ENCODE measurements at places on chromosomes 6 and 20.

DNA sequence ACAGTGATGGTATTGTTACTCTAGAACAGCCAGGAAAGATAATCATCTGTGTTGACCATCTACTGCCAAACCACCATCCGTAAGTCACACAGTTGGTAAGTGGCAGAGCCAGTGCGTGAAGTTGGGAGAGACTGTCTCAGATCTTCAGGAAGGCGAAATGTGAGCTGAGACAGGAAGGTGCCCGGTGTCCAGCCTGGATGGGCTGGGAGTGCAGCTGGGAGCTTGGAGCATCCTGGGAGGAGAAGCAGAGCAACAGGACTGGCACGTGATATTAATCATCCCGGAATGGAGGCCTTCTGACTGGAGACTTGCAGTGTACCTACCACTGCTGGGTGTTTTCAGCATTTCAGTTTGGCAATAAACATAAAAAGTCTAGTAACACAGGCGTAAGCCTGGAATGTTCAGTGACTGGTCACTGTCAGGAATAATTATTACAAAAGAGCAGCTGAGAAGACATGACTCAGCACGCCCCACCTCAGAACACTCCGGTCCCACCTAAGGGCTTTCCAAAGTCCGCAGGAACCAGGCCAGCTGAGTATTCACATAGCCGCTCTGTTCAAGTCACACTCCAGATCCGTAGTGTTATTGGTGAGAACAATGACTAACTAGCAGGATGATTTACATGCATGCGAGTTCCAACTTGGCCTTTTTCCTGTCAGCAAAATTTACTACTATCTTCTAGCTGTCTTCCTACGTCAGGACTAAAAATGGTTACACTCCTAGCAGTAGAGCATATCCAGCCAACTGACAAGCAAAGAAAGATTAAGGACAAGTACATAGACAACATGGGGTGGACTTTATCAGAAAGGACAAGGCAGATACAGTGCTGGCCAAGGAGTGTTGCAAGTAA lies 45.1 kb upstream of the PNRC1 start:
- no peak for DNase-seq

DNA sequence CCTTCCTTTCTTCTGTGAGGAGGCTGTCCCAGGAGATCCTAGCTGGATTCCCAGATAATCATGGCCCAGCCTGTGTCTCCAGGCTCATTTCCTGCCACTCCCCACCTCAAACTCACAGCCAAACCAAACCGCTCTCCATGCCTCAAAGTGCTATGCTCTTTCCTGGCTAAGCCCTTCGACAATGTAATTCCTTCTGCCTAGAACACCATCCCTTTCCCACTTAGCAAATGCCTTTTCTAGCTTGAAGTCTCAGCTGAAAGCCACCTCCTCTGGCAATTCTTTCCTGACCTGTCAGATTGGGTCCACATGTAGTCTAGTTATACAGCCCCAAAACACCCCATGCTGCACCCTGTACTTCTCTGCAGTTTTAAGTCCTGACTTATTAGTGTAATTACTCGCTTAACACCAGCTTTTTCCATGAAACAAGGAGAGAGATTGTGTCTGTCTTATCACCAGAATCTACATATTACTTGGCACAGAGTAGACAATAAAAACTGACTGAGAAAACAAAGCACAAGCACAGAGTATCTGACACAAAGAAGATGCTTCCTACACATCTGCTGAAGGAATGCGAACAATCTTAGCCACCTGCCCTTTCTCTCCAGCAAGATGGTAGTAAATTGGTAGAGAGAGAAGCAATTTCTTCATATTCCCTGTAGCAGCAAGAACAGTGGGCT lies 5.4 kb downstream of the TRIM26 start:
- no peak for DNase-seq

- no peak for DNase-seq
Measured at GRCh38 chr6:19035461-19036195, 648.5 kb downstream of the RNF144B start.

GRCh38 chr6:31090973-31091364 lies 21.4 kb downstream of the C6orf15 start:
- DNase-seq, result no peak

DNA sequence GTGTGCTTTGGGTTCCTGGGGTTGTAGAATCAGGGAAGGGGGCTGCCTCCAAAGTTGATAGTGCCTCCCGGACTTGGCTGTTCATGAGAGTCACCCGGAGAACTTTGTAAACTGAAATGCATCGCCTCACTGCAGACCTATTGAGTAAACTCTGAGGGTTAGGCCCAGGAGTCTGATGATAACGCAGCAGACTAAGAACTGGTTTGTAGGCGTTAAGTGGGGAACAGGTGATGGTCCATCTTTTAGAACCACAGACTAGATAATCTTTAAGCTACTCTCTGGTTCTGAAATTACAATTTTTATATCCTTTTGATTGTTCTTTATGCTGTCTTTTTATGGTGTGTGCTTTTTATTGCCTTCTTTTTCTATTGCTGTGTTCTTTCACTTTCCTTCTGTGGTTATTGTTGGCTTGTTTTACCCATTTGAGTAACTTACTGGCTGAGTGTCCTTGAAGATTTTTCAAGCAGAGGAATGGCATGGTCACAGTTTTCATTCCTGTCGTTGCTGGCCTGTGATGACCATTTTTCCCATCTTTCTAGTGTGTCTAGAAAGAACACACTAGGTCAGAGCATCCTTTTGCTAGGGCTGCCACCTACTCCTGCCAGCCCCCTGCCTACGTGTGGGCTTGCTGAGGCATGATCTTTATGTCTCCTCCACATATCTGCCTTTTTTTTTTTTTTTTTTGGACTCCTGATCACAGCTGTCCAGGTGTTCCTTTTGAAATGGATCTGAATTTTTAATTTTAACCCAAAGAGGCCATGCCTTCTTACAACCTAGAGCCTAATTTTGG lies 30.9 kb downstream of the LRRC1 start:
- no peak for DNase-seq

GRCh38 chr6:45513213-45513618 lies 135.5 kb upstream of the SUPT3H start:
- DNase-seq, result no peak

DNA sequence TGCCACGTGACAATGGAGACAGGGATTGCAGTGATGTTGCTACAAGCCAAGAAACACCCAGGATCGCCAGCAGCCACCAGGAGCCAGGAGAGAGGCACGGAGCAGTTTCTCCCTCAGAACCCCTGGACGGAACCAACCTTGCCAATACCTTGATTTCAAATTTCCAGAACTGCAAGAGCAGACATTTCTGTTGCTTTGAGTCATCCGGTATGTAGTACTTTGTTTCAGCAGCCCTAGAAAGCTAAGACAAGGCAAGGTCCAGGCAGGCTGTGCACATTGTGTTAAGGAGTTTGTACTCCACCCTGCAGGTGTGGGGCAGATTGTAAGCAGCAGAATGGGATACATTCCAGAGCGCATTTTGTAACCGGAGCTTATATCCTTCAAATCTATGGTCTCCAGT lies 48.3 kb downstream of the TRERF1 start:
- no peak for DNase-seq

DNA sequence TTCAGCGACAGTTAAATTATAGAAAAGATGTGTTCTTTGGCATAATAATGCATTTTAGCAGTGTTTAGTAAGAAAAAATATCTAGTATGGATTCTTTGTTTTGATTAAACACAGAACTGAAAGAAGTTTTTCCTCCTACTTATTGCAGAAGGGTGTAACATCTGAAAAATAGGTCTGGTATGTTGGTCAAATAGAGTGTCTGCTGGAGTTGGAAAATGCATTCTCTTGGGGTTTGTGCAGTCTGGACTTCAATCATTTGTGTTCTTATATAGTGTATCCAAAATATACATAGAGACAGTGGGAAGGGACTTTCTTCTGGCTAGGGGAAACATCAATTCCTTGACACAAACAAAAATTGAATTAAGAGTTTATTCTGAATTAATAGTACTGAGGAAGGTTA lies 132.4 kb upstream of the MAN1A1 start:
- no peak for DNase-seq
